Activated CD8-positive, alpha-beta memory T cell treated with anti-CD3 and anti-CD28 coated beads for 1 hour (primary cell): ENCODE measurements at places on chromosomes 3 and 15.
A peak's percentile ranks its signal among the peaks of the same experiment; 100 is the strongest.

- no peak for DNase-seq
Observed at GRCh38 chr3:59601486-59601885, 551.7 kb upstream of the CFAP20DC start.

DNA sequence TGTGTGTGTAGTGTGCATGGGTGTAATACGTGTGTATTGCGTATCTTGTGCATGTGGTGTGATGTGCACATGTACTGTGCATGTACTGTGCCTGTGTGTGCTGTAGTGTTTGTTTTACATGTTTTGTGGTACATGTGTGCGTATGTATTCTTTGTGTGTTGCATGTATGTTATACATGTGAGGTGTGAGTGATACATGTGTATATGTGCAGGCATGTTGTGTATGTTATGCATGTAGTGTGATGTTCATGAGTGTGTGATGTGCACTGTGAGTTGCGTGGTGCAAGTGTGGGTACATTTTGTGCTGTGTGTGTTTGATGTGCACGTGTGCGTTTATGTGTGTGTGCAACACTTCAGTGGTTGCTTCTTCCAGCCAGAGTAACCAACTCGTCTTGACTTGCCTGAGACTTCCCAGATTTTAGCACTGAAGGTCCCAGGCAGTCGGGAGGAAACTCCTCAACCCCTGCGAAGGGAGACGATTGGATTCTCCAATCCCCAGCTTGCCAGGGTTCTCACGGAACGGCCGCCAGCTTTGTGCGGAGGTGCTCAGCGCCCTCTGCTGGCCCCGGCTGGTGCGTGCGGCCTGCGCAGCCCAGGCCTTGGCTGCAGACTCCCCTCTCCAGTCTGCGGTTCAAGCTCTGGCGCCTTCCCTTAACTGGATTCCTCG is 3.6 kb downstream of the GALNT15 start:
- peak; percentile 34 for DNase-seq

DNA sequence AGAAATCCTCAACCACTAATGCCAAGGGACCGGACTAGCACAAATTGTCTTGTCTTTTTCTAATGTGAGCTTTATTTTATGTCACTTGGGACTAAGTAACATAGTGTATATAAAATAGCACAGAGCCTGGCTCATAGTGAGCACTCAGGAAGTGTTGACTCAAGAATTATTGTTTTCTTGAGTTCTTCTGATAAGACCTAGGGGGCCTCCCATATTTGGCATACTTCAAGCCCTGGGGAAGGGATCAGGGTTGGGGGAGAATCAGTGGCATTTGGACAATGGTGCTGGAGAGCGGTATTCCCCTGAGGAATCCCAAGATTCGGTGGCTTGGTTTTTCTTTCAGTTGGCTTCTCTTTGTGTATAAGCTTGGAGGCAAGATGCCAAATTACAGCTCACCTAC is 19.4 kb downstream of the ZNF80 start:
- DNase-seq: no peak

DNA sequence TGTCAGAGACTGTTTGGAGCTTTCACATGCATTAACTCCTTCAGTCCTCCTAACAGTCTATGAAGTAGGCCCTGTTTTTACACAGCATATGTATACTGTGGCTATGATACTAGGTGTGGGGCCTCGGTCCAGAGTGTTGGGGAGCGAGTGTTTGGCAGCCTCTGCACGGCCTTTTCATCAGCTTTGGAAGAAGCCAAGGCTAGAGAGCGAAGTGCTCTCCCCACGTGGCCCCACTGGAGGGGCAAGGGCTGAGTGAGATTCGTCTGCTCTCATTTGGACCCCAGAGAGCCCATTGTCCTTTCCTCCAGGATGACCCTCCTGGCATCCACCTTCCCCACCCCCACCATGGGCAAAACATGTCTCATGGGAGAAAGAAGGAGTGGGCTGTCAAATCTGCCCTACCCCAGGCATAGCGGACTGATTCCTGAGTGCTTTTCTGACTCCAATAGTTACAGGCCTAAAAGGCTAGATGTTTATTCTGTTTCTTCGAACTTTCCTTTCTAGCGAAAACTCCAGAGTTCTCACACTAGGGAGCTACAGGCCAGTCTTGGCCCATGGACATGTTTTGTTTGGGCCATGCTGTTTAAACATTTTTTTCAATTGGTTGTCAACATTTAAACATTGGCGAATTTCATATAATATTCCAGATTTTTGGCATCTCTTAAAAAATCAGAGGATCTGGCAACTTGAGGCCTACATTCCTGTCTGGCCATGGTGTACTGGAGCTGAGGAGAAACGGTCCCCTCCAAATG is 76.0 kb downstream of the EEFSEC start:
- DNase-seq: no peak

GRCh38 chr3:114417675-114418074 is 123.8 kb downstream of the TIGIT start:
- DNase-seq: no peak

DNA sequence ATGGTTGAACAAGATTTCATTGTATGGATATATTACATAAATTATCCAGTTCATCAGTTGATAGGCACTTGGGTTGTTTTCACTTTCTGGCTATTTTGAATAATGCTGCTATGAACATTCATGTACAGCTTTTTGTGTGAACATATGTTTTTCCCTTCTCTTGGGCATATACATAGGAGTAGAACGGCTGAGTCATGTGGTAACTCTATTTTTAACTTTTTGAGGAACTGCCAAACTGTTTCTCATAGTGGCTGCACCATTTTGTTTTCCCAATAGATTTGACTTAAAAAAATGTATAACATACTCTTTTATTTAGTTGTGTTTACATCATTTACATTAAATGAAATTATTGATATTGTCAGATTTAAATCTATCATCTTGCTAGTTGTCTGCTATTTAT is 28.8 kb upstream of the RFX7 start:
- no peak for DNase-seq

DNA sequence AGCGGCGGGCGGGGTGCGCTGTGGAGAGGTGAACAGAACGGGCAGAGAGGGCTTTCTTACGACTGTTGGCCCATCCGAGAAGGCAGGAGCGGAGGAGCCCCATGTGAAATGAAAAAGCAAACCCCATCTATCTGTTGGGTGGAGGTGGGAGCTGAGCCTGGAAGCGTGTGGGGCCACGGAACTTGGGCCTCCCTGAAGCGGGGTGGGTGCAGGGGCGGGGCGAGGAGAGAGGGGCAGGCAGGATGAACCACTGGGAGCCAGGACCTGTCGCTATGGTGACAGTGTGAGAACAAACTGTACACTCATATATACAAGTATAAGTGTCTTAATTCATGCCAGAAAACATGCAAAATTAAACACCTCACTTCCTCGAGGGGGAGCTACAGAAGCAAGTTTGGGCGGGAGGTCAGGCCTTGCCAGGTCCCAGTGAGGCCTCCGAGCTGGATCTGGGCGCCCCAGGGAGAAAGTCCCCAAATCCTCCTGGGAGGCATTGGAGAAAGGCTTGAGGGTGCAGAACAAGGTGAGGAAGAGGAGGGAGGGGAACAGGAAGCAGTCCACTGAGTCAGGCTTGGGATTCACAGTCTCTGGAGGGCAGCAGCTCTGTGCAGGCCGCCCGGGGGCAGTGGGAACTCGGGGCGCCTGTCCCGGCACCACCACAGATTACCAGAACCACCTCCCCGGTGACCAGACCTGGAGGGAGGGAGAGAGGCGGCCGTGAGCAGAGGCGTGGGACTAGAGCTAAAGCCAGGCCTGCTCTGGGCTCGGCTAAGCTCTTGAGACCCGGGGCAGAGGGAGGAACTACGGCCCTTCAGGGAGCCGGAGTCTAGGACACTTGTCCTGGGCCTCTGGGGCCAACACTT is 34.8 kb downstream of the RBPMS2 start:
- no peak for DNase-seq

DNA sequence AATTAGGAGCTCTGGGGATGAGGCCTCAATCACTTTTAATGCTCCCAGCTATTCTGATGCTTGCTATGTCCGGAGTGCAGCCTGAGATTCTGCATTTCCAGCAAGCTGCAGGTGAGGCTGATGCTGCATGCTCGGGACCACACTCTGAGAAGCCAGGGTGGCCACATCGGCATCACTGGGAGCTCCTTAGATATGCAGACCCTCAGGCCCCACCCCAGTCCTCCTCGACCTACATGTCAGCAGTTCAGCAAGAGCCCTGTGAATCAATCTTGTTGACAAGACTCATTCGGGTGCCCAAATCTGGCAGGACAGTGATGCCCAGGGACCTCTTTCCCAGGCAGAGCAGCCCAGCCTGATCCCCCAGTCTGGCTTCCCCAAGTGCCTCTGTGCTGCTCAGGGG is 44.1 kb upstream of the LCTL start:
- no peak for DNase-seq

- no peak for DNase-seq
Observed at GRCh38 chr15:70701171-70701570, 62.2 kb downstream of the UACA start.
